ENCODE measurements at places on chromosomes 2 and 18. TPM values are rescaled to one million over a fixed set of nuclear protein-coding genes. Genes with fewer than 3 reads are reported as not detected.
A peak's percentile ranks its signal among the peaks of the same experiment; 100 is the strongest.

CKAP2L gene
- total RNA-seq = 6.4 TPM

C2orf81 gene
- total RNA-seq = 1.1 TPM

TMEM198 gene
- total RNA-seq = 1.7 TPM

MC4R gene
- total RNA-seq = not detected

LCLAT1 gene
- 20.0 TPM for total RNA-seq

DNA sequence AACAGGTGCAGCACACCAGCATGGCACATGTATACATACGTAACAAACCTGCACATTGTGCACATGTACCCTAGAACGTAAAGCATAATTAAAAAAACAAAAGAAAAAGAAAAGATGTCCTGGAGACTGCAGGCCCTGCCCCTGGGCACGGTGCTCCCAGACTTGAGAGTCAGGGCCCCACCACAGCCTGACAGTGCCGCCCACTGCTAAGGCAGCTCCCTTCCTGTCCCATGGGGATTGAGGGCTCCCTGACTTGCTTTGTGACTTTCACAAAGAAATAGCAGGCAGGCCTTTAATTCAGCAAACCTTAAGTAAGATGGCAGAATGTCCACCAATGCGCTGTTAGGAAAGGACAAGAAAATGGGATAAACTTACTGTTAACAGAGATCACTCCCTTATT lies 116.8 kb downstream of the NDUFA10 start:
- DNase-seq = no peak
- no peaks in the 10 kb centered on the region for H3K27me3 ChIP-seq
- no peaks in the 10 kb centered on the region for H3K4me1 ChIP-seq
- no peak overlapping the region for H3K4me3 ChIP-seq

- no peak for DNase-seq
- H3K27me3 ChIP-seq = no peaks in the 10 kb centered on the region
- H3K27ac ChIP-seq = no peak overlapping the region
- H3K36me3 ChIP-seq = no peaks in the 10 kb centered on the region
- no peak overlapping the region for H3K4me3 ChIP-seq
Observed at GRCh38 chr2:214503568-214503967, 92.7 kb downstream of the VWC2L start.

DNA sequence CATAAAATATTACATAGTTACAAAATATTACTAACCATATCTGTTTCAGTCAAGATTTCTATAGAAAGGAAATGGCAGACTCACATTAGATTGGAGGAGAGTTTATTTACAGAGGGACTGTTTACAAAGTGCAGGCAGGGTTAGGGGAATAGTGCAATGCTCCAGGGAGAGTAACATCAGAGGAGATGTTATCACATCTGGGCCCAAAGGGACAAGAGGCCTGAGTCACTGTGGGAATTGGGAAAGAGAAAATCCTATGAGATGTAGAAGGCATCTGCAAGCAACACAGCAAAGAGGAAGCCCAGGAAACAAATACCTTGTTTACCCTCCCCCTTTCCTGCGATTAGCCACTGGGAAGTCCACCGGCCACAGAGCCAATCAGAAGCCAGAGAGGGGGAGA lies 227.3 kb upstream of the TANK start:
- no peak for DNase-seq
- H3K27ac ChIP-seq = no peak overlapping the region
- no peaks in the 10 kb centered on the region for H3K27me3 ChIP-seq
- H3K36me3 ChIP-seq = no peaks in the 10 kb centered on the region
- H3K4me3 ChIP-seq = no peak overlapping the region
- no peaks in the 10 kb centered on the region for H3K4me1 ChIP-seq

DNA sequence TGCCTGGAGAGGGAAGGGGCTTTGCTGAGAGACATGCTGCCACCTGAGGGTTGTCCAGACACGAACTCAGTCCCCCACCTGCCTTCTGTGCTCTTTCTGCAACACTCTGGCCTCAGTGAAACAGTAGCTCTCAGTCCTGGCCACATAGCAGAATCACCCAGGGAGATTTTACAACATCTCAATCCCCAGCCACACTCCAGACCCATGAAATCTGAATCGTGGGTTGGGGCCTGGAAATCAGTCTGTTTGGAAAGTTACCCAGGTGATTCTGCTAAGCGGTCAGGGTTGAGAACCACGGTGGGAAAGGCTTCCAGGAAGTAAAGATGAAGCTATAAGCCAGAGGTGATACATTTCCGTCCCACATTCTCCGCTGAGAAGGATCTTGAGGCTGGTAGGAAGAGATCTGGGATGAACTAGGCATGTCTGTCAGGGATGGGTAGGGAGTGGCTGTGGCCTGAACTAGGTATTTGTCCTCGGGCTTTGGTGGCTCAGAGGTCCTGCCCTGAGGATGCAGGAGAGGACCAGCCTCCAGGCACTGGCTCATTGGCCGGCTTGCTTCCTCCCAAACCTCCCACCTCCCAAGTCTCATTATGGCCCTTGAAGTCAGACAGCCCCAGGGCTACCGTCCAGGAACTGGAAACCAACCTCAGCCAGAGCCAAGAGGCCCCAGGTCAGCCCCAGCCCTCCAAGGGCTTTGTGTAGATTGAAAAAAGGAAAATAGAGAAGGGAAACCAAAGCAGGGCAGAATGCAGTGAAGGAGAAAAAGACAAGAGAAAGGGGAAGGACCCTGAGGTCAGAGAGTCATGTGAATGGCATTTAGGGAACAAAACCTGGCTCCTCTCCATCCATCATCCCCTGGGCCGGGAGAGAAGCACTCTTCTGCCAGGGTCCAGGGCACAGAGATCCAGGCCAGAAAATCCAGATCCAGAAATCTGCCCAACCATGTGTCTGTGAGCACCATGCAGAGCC lies 119.6 kb downstream of the ZFP36L2 start:
- H3K27me3 ChIP-seq = no peaks in the 10 kb centered on the region
- no peak overlapping the region for H3K4me3 ChIP-seq
- peak overlapping the region; percentile 71 for H3K27ac ChIP-seq
- no peak for DNase-seq
- no peaks in the 10 kb centered on the region for H3K4me1 ChIP-seq
- H3K36me3 ChIP-seq = no peaks in the 10 kb centered on the region

GRCh38 chr2:163453920-163454319 lies 281.9 kb downstream of the FIGN start:
- no peaks in the 10 kb centered on the region for H3K27me3 ChIP-seq
- H3K27ac ChIP-seq = no peak overlapping the region
- H3K36me3 ChIP-seq = no peaks in the 10 kb centered on the region
- no peak overlapping the region for H3K4me3 ChIP-seq

DNA sequence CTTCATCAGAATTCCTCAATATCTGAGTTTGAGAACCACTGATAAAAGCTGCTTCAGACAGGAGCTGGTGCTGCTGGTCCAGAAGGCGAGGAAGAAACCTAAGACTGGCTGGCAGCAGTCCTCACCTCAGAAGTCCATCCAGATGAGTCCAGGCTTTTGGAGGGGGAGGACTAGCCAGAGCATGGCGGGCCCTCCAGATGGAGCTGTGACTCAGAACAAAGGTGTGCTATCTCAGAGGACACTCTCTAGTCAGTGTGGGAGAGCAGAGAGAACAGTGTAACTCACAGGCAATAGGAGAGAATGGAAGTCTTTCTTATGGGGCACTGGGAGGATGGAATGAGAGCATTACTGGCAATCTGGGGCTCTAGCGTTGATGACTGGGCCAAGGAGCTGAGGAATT lies 191.4 kb downstream of the NYAP2 start:
- H3K27ac ChIP-seq = no peak overlapping the region
- H3K4me1 ChIP-seq = no peaks in the 10 kb centered on the region
- no peaks in the 10 kb centered on the region for H3K27me3 ChIP-seq
- no peak for DNase-seq

GRCh38 chr2:215423234-215423633 lies 12.6 kb downstream of the FN1 start:
- H3K4me1 ChIP-seq = no peaks in the 10 kb centered on the region
- no peaks in the 10 kb centered on the region for H3K27me3 ChIP-seq
- no peak for DNase-seq
- no peaks in the 10 kb centered on the region for H3K36me3 ChIP-seq
- no peak overlapping the region for H3K4me3 ChIP-seq

DNA sequence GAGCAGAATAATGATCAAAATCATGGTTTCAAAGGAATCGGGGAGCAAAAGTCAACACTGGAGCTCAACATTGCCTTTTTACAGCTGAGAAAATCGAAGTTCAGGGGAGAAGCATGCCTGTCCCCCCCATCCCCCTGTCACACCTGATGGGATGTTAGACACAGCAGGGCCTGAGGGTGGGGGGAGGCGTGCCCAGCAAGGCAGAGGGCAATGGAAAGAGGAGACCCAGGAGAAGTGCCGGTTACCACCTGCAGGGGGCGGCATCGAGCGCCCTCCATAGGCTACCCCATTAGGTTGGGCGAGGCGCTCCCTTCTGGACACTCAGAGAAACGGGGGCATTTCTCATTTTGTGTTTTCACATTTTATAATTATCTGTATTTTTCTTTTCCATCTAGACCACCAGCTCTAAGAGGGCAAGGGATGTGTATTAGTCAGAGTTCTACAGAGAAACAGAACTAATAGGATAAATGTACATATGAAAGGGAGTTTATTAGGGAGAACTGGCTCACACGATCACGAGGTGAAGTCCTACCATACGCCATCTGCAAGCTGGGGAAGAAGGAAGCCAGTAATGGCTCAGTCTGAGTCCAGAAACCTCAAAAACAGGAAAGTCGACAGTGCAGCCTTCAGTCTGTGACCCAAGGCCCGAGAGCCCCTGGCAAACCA lies 271.3 kb downstream of the LRATD1 start:
- H3K4me1 ChIP-seq = no peaks in the 10 kb centered on the region
- peak; percentile 62 for DNase-seq
- H3K27ac ChIP-seq = no peak overlapping the region
- no peaks in the 10 kb centered on the region for H3K36me3 ChIP-seq
- no peaks in the 10 kb centered on the region for H3K27me3 ChIP-seq

Data from colonic mucosa (tissue), 4 donors.